ENCODE measurements at places on chromosomes 1 and 21.

GRCh38 chr1:14149431-14149830 is 449.1 kb upstream of the KAZN start:
- DNase-seq, result no peak

- DNase-seq, result no peak
Measured at GRCh38 chr21:15066123-15066575, 1.3 kb upstream of the NRIP1 start.

- no peak for DNase-seq
Measured at GRCh38 chr1:67942274-67942673, 108.2 kb downstream of the DIRAS3 start.

- DNase-seq, result no peak
Measured at GRCh38 chr21:45403133-45403824, 1.7 kb upstream of the COL18A1 start.

DNA sequence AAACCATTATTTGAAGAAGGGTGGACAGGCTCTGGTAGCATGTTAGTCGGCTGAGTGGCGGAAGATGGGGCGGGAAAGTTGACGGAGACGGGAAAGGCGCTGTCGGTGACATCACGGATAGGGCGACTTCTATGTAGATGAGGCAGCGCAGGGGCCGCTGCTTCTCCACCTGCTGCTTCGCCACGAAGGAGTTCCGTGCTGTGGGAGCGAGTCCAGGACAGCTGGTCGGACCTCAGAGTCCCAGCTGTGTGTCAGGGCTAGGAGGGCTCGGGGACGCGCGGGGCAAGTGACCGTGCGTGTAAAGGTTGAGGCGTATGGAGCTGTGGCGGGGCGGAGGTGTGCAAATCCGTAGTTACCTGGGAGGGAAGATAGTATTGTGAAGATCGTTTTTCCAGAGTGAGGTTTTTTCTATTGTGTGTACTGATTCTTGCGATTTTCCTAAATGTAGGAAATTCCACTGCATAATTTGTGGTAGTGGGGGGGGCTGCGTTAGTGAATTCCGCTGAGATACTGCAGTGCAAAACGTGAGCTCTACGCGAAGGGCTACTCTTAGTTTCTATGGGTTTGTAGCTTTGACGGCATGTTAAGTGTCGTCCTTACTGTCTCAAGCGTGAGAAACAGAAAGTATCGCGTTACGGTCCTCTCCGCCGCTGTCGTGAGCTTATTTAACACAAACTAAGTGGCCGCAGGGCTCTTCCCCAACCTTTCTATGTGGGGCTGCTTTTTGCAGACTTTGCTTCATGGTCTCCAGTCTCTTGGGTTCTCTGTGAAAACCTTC is 111.2 kb upstream of the NBPF11 start:
- peak; percentile 39 for DNase-seq

DNA sequence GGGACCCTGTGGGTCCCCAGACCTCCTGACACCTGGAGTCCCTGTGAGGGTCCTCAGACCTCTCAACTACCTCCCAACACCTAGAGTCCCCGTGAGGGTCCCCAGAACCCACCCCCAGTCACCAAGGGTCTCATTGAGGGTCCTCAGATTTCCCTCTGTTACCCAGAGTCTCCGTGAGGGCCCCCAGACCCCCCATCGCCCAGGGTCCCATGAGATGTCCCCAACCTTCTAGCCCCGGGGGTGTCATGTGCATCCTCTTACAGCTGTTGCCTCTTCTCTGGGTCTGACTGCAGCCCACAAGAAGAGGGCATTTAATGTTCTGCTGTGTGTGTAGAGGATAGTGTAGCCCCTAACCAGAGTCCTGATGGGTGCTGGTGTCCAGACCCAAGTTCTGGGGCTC is 2.0 kb upstream of the GJC2 start:
- no peak for DNase-seq

DNA sequence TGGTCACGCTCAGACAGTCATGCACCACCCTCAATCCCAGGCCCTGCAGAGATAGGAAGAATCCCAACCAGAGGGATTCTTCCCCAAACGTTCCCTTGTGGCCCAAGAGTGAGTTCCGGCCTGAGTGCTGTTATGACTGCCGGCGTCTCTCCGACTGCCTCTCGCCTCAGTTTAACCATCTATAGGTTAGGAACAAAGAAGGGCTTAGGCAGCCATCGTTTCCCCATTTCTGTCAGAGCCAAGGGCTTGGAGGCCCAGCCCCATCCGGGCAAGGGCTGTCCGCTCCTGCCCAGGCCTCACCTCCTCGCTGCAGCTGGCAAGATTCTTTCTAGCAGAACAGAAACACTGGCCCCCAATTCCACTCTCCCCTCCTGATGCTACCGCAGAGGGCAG is 58.7 kb downstream of the STUM start:
- no peak for DNase-seq

DNA sequence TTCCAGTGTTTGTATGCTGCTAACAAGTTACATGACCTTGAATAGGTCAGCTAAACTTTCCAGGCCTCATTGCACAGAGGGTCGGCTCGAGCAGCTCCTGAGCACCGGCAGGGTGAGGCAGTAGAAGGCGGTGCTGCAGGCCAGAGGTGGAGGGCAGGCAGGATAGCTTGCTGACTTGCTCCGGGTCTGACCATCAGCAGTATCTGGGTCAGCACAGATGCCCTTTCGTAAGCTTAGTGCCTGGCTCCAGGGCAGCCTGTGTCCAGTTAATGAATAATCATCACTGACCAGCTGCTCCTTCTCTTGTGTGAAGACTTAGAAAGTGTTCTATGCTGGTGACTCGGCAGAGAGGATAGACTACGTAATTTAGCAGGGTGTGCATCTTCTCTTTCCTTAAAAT is 6.9 kb downstream of the MAPKAPK2 start:
- DNase-seq, result no peak

- no peak for DNase-seq
Measured at GRCh38 chr1:235407419-235407818, 40.2 kb downstream of the TBCE start.

GRCh38 chr1:111399792-111400610 is 27.5 kb downstream of the OVGP1 start:
- peak; percentile 14 for DNase-seq

DNA sequence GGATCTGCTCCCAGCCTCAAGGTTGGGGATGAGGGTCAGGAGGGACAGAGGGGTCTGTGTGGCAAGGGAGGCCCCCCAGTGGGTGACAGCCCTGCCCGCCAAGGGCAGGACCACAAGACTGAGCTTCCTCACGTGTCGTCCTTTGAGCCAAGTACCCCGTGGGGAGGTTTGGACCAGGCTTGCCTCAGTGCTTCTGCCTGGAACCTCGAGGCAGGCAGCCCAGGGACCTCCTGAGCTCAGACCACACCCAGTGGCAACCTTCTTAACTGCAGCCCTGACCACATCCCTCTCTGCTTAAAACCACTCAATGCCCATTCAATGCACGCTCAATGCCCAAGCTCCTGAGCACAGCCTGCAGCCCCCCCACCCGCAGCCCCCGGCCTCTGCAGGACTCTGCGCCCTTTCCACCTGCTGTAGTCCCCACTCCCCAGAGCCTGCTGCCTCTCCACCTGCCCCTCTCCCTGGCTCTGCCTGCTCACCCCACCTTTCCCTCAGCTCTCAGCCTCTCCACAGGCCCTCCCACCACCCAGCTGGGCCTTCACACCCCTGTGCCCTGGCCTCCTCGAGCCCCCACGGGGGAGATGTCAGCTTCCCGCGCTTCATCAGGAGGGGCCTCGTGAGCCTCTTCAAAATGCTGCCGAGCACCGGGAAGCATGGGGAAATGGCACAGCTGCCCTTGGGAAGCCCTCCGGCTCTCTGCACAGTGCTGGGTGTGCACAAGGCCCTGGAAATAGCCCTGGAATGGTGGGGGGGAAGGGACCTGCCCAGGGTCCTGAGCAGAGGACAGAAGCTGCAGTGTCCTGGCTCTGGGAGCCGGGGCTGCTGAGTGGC is 129.3 kb upstream of the VAMP3 start:
- no peak for DNase-seq

DNA sequence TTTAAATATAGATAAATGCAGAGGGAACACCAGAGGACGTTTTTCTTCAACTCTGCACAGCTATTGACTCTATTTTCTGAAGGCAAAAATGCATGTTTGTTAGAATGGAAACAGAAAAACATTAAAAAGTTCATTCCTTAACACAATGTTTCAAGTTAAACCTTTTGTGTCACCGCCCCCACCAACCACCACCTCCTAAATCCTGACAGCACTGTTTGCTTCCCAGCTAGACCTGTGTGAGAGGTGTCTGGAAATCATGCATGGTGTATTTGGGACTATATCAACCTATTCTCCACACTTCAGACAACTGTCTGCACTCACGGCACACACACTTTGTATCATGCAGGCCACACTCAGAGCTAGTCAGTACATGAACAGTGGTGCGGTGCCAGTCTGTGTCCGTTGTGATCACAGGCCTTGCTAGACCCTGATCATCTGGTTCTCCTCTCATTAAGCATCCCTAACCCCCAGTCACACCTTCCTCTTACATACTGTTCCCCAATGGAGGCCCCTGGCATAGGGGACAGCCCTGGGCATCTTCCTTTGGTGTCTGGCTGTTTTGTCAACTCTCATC is 123.8 kb downstream of the ZZZ3 start:
- DNase-seq, result no peak

GRCh38 chr1:92883297-92883696 is 51.5 kb downstream of the RPL5 start:
- DNase-seq, result no peak

GRCh38 chr1:230280906-230281413 is 145.2 kb downstream of the PGBD5 start:
- DNase-seq, result no peak

DNA sequence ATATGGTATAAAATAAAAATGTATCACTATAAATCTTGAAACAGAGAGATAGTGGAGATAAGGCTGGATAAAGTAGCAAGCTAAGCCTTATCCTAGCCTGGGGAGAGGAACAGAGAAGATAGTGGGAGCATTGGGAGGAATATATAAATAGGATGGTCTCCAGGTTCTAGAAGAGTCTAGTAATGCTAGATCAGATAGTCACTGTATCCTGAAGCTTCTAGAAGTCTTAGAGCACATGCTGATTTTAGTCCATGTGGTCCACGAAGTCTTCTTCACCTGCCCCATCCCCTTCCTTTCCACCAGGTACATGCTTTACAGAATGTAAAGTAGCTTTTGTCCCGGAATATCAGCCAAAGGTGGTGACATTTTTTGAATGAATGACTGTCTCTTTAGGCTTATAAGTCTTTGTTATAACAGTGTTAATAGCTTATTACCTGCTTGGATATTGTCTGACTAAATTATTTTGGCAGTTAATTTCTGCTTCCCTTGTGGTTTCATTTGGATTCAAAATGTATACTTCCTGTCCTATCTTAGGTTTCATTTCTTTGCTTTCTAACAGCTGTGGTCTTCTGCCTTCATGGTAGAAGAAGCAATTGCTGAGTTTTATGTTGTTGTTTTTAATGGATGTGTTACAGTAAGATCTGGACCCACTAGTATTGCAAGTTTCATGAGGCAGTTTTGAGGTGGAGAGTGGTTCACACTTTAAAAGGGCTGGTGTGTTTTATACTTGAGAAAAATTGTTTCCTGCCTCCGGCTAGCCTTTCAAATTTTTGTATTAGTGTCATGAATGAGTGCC is 5.9 kb downstream of the SMG7 start:
- DNase-seq, result no peak

DNA sequence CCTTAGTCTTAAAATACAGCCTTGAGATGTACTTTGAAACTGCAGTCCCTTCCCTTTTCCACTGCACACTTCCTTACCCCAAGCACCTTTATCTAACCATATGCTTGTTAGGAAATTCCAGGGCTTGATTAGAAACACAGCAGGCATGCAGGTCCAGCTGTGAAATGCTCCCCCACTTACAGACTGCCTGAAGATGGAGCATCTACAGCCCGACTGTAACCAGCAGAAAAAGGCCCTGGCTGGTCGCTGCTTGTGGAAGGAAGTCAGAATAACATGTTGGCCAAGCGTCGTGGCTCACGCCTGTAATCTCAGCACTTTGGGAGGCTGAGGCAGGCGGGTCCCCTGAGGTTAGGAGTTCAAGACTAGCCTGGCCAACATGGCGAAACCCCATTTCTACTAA is 37.2 kb downstream of the VN1R5 start:
- peak; percentile 9 for DNase-seq

GRCh38 chr1:30732277-30732996 is 9.1 kb upstream of the MATN1 start:
- DNase-seq, result no peak

DNA sequence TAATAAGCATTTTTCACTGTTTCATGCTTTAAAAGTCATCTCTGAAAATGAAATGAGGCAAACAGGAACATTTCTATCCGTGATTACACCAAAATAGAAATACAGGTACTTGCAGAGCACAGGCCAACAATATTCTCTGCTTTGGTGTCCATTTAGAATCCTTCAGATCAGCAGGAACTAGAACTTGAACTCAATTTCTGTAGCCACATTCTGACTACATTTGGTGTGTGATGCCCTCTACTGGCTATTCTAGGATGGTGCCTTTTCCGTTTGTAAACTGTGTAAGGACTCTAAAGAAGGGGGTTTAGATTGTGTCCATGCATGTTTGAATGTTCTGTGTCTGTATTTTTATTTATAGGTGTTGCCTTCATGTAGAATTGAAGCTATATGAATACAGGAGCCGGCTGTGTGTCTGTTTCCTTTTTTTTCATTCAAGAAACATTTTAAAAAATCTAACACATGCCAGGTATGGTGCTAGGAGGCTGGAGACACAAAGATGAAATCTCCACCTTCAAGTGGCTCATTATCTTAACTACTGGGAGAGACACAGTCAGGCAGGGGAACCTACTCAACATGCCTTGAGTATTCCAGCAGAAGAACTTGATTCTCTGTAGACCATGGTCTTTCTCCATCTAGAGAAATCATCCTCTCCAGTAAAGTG is 7.6 kb upstream of the ZNF326 start:
- DNase-seq, result peak; percentile 61

DNA sequence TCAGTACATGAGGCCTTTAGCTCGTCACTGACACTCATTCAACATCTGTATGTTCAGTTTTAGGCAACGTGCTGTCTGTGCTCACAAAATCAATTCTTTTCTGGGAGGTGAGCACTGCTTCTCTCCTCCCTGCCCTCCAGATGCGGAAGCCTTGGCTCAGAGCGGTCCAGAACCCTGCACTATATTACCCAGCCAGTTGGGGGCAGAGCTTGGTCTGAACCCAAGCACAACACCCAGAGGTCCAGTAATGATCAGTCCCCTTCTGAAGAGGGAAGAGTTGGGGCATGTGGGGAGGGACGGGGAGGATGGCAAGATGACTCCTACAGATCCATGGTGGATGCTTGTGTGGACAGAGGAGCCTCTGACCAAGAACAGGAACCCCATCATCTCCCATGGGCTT is 5.6 kb upstream of the DSCAM start:
- no peak for DNase-seq

- DNase-seq, result peak; percentile 48
Measured at GRCh38 chr1:66371233-66372005, 162.5 kb upstream of the SGIP1 start.

- no peak for DNase-seq
Measured at GRCh38 chr1:15628003-15628402, 10.7 kb downstream of the DDI2 start.

GRCh38 chr1:100164702-100165101 is 13.4 kb downstream of the LRRC39 start:
- no peak for DNase-seq

- no peak for DNase-seq
Measured at GRCh38 chr1:192545896-192546521, 29.6 kb upstream of the RGS1 start.

GRCh38 chr1:161787355-161787754 is 21.2 kb downstream of the ATF6 start:
- no peak for DNase-seq

- DNase-seq, result no peak
Measured at GRCh38 chr21:17195976-17196375, 316.9 kb upstream of the CXADR start.

Data from fibroblast of skin of left quadriceps (primary cell).